Anterior cingulate cortex (tissue), 58 donors: ENCODE measurements at places on chromosomes 2 and 18.
A peak's percentile ranks its signal among the peaks of the same experiment; 100 is the strongest.

DNA sequence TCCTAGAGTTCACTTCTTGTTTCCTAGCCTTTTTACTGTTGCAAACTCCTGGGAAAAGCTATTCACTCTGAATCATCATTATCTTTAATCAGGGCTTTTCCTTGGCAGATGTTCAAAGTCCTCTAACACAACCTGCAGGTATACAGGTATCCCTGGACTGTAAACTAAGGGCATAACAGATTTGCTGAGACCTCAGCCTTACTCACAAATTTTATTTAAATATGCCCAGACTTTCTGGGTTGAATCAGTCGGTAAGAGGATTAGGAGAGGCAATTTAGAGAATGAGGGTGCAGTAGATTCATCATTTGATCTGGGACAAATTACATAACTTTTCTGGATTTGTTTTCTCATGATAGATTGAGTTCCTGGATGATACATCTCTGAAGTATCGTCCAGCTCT lies 217.8 kb upstream of the STON1 start:
- DNase-seq: no peak

DNA sequence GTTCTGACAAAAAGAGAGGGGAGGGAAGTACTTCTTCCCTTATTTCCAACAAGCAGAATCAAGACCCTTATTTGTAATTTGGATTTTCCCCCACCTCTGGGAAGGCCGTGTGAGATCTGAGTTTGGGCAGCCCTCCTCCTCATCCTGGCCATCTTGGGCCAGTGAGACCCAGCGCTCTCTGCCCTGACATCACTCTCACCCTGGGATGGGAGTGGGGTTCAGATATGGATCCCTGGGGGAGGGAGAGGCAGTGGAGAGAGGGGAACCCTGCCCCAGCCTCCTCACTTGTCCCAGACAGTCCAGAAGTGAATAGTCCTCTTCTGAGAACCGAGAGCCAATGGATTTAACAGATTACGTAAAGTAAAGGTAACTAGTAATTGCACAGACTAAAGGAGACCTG lies 64.5 kb downstream of the DYSF start:
- no peak for DNase-seq

- no peak for DNase-seq
These were observed 335.1 kb downstream of the SETBP1 start for GRCh38 chr18:45015788-45016128.

DNA sequence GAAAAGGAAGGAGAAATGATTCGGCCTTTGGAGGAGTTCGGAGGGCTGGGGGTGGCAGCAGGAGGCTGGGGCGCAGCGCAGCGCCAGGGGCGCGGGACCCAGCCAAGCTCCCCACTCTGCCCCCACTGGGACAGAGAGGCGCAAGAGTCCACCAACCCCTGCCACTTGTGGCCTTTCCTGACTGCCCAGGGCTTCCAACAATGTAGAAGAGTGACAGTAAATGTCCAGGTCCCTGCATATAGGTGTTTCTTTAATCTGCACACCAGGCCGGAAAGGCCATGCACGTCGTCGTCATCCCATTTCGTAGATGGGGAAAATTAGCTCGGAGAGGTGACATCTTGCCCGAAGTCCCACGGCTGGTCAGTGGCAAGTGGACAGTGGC lies 96.6 kb downstream of the INHBB start:
- no peak for DNase-seq

- no peak for DNase-seq
These were observed 260.7 kb downstream of the AGAP1 start for GRCh38 chr2:235754357-235755207.

DNA sequence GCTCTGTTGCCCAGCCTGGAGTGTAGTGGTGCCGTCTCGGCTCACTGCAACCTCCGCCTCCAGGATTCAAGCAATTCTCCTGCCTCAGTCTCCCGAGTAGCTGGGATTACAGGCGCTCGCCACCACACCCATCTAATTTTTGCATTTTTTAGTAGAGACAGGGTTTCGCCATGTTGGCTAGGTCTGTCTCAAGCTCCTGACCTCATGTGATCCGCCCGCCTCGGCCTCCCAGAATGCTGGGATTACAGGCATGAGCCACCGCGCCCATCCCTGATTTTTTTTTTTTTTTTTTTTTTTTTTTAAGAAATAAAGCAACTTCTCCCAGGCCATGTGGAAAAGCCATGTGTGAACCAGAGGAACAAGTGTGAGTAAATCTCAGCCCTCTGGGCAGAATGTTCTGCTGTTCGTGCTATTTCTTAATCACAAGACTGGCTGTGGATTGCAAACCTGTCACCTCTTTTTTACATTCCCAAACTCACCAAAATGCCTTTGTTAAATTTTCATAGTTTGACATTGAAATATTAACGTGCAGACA lies 6.4 kb upstream of the SH3BP4 start:
- DNase-seq: no peak

- DNase-seq: no peak
These were observed 18.1 kb downstream of the EPAS1 start for GRCh38 chr2:46315103-46315890.

DNA sequence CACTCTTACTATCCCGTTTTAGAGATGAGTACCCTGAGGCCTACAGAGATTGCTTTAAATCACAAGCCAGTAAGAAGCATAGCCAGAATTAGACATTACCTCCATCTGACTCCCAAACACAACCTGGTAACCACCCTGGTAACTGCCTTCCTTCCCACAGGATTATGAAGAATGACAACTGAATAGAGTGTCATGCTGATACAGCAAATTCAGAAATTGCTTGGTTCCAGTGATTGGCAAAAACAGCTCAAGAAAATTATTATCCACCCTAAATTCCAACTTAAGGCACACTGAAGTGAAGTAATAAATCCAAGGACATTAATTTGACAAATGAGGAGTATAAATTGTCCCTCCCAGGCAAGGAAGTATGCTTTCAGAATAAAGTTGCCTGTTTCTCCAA lies 195.8 kb upstream of the RBMS1 start:
- DNase-seq: no peak

DNA sequence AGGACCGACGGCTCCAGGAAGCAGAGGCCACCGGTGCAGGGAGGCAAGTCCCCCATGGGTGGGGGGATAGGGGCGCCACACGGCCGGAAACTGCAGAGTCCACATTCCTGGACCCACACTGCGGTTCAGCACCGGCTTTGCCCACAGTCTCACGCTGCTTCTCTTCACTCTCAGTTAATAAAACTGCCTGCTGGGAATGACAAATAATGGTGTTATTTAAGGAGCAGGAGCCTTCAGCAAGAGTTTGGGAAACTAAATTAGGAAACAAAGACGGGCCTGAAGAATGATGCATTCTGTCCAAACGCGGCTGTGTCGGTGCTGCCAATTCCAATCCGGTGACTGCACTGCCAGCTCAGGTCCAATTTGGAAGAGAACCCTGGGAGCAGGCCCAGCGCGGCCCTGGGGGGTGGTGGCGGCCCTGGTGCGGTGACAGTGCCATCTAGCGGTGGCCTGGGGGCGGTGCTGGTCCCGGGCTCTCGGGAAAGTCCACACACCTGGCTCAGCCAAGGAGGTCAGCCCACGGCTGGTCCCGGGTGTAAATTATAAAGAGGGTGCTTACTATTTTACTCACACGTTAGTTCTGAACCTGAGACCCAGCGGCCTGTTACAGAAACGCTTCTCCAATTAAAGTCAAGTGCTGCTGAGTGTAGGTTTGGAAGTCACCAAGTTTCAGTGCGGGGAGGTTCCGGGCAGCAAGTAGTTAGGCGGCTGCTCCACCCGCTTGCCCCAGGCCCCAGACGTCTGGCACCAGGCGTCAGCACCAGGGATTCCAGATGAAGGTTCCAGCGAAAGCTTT lies 73.1 kb upstream of the PXDN start:
- DNase-seq: peak; percentile 94

- DNase-seq: no peak
These were observed 340.8 kb downstream of the CMPK2 start for GRCh38 chr2:6524691-6525474.

- no peak for DNase-seq
These were observed 114.8 kb downstream of the ZNF516 start for GRCh38 chr18:76380127-76380729.

DNA sequence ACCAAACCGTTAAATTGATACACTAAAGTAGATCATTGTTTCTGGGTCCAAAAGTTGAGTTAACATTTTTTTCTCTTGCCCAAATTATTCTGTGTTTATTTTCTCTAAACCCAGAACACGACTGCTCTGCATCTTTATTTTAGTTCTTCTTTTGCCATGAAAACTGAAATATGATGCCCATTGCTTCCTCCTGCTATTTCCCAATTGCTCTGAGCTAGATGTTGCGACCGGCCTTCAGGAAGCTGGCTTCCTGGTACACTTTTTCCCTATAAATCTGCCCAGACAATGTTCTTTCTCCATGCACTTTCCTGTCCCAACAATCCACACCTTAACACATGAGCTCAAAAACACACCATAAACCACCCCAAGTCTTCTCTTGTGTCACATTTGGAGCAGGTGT lies 501.4 kb downstream of the FBXO15 start:
- no peak for DNase-seq
